Spinal cord (tissue), 10 donors: ENCODE measurements at places on chromosomes 6 and 20. TPM values are rescaled to one million over a fixed set of nuclear protein-coding genes. Genes with fewer than 3 reads are reported as not detected.

Gene AVP
- not detected for total RNA-seq

- H3K36me3 ChIP-seq = no peaks in the 10 kb centered on the region
- no peaks in the 10 kb centered on the region for H3K27me3 ChIP-seq
- H3K4me3 ChIP-seq = no peak overlapping the region
- H3K4me1 ChIP-seq = peaks cover 9% of the 10 kb centered on the region
Measured at GRCh38 chr6:33945931-33946330, 142.1 kb upstream of the MLN start.

DNA sequence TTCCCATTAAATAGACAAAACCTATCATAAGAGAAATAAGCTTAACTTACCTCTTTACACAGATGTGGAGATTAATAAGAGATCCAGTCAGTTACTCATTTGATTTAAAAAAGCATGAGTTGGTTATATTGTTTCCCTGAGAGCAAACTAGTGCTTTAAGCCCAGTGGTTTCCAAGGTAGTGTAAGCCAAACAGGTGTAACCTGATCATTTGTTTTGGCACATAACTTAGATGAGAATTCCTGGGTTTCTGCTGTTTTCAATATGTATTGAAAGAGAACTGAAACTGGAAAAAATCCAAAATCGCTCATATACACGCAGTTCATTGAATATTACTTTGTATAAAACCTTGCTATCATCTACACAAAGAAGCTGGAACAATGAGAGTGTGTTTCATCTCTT, 30.5 kb upstream of the SMIM8 start:
- no peaks in the 10 kb centered on the region for H3K27me3 ChIP-seq
- no peaks in the 10 kb centered on the region for H3K36me3 ChIP-seq
- no peak for DNase-seq

DNA sequence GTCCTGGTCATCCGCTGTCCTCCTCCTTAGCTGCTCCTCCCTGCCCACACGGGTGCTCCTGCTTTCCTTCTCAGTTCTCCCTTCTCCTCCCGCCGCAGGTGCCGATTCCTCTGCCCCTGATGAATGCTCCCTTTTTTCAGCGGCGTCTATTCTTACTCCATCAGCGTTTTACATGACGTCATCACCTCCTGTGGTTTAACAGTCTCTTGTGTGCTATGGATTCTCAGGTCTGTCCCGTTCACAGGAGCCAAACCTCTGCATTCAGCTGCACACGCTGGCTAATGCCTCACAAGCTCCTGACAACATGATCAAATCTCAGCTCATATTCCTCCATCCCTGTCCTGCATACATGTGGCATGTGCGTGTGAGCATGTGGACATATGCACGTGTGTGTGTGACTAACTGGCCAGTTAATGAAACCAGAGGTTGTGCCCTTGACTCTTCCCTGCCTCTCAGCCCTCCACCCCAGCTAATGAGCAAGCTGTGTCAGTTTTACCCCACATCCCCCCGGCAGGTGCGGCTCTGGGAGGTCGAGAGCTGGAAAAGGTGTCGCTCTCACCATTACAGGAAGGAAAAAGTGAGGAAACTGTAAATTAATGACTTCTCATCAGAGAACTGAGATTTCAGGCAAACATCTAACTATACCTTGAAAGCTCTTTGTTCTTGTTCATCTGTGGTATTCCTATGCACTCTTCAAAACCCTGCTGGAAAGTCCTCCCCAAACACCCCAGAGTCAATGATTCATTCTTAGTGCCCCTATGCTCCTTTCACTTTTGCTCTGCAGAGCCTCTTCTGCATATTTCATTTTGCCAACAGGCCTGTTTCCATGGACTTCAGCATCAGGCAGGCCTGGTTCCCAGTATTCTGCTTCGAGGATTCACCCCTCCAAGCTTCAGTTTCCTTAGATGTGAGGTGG, 163.1 kb downstream of the TTLL2 start:
- DNase-seq = no peak
- no peaks in the 10 kb centered on the region for H3K36me3 ChIP-seq
- H3K4me3 ChIP-seq = no peak overlapping the region
- peaks cover 18% of the 10 kb centered on the region for H3K4me1 ChIP-seq

DNA sequence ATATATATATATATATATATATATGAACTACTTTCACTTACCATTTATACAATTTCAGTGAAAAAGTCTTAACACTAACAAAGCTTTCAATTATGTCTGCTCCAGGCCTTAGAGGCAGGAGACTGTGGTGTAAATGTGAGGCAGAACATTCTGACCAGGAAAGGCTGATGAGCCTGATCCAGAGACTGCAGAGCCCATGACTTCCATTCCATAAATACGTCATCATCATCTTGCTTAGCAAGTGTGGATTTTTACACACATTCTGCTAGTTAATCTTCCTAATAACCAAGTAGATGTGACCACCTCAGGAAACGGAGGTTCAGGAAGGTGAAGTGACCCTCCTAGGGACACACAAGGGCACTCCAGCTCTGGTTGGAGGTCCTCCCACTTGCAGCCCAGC, 14.9 kb downstream of the TRERF1 start:
- peaks cover 3% of the 10 kb centered on the region for H3K36me3 ChIP-seq
- H3K27me3 ChIP-seq = no peaks in the 10 kb centered on the region
- peaks cover 19% of the 10 kb centered on the region for H3K4me1 ChIP-seq
- H3K27ac ChIP-seq = no peak overlapping the region
- DNase-seq = no peak

GRCh38 chr6:4114123-4114522, 21.3 kb downstream of the ECI2 start:
- H3K4me3 ChIP-seq = no peak overlapping the region
- H3K4me1 ChIP-seq = no peaks in the 10 kb centered on the region
- no peak overlapping the region for H3K27ac ChIP-seq

- no peaks in the 10 kb centered on the region for H3K36me3 ChIP-seq
- no peak overlapping the region for H3K27ac ChIP-seq
- DNase-seq = no peak
- no peaks in the 10 kb centered on the region for H3K27me3 ChIP-seq
Measured at GRCh38 chr6:88662163-88662580, 301.2 kb downstream of the RNGTT start.

DNA sequence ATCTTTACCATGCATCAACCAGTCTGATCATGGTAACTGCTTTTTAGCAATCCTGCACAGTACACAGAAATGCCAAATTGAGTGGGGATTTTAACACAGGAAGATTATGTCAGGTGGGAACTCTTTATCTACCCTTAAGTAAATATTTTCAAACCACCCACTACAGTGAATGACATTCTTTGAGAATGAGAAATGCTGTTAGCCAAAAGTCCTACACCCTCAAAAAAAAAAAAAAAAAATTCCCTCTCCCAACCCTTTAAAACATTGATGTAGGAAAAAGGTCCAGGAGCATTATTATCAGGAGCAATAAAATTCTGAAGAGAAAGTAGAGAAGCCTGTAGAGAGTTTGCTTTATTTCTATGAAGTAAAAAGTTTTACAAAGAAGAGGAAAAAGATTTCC, 307.2 kb upstream of the THEMIS start:
- H3K4me3 ChIP-seq = no peak overlapping the region
- H3K27ac ChIP-seq = no peak overlapping the region
- H3K36me3 ChIP-seq = no peaks in the 10 kb centered on the region
- no peaks in the 10 kb centered on the region for H3K4me1 ChIP-seq
- DNase-seq = no peak
- H3K27me3 ChIP-seq = no peaks in the 10 kb centered on the region

DNA sequence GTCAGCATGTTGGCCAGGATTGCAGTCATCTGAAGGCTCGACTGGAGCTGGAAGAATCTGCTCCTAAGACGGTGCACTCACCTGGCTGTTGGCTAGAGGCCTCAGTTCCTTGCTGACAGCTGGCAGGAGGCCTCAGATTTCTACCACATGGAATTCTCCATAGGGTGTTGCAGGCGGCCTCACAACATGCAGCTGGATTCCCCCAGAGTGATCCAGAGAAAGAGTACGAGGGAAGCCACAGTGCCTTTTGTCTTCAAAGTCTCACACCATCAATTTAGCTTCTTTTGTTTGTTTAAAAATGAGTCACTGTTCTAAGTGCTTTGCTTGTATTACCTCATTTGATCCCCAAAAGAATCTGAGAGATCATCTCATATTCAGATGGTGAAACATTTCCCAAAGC, 65.5 kb upstream of the FYN start:
- H3K27me3 ChIP-seq = no peaks in the 10 kb centered on the region
- no peaks in the 10 kb centered on the region for H3K36me3 ChIP-seq
- H3K27ac ChIP-seq = no peak overlapping the region

GRCh38 chr6:5540370-5540769, 279.1 kb downstream of the FARS2 start:
- no peak overlapping the region for H3K4me3 ChIP-seq
- H3K36me3 ChIP-seq = no peaks in the 10 kb centered on the region
- H3K4me1 ChIP-seq = peaks cover 7% of the 10 kb centered on the region
- DNase-seq = peak; percentile 57
- no peaks in the 10 kb centered on the region for H3K27me3 ChIP-seq
- H3K27ac ChIP-seq = no peak overlapping the region

GRCh38 chr6:82017288-82017687, 230.3 kb downstream of the IBTK start:
- DNase-seq = no peak
- no peak overlapping the region for H3K27ac ChIP-seq
- H3K36me3 ChIP-seq = no peaks in the 10 kb centered on the region
- no peaks in the 10 kb centered on the region for H3K27me3 ChIP-seq

Gene RAD21L1
- total RNA-seq = 0.10 TPM

GRCh38 chr20:50215101-50215690, 24.6 kb downstream of the CEBPB start:
- H3K36me3 ChIP-seq = no peaks in the 10 kb centered on the region
- no peak for DNase-seq
- H3K4me1 ChIP-seq = no peaks in the 10 kb centered on the region
- no peak overlapping the region for H3K4me3 ChIP-seq

DNA sequence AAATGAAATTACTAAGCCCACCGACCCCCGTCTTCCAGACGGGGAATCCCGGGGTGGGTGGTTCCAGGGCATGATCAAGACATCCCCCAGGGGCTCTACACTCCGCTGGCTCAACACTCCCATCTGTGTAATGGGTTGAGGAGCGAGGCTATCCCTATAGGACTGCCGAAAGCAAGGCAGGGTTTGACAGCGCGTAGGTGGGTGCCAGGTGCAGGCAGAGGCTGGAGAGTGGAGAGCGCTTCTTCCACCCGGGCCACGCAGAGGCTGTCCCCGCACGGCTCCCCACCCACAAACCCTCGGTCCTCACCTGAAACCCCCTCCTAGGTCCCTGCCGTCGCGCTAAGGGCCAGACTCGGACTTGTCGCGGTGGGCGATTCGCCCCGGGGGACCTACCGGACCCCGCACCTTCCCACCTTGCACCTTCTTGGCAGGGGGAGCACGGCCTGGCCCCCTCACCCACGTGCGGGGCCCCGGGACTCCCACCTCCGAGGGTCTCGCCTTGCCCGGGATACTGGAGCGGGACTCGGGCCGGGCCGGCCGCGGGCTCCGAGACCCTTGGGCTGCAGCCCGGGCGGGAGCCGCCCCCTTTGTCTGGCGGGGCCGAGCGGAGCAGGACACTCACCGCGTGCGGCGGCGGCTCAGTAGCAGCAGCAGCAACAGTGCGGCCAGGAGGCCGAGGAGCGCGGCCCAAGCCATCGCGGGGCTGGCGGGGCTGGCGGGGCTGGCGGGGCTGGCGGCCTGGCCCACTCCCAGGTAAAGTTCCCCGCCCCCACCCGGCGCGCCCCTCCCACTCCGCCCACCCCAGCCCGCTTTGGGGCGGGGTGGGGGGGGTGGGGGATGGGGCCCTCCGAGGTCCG, at the start of gene PTGIS:
PTGIS (minus strand) TSS at position 717 of the 857 bp plus-strand sequence; CDS start at position 696, 21 bp downstream.
- H3K4me3 ChIP-seq = peak within 1 kb of the TSS; percentile 59
- no peak for DNase-seq
- peaks cover 22% of the 10 kb centered on the region for H3K4me1 ChIP-seq

DNA sequence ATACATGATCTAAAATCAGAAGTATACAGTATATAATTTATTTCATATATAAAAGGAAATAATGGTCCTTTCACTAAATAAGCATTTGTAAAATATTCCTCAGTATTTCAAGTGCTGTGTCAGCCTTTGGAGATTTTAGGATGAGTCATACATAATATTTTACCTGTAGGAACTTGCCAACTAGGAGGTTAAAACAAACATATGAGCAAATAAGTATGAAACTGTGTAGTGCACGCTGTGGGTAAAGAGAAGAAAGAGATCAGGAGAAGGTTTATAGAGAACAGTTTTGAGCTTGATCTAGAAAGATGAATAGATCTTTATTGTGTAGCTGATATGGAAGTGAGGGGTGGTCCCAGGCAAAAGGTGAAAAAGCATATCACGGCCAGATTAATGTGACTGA, 169.9 kb upstream of the RNF217 start:
- no peaks in the 10 kb centered on the region for H3K27me3 ChIP-seq
- H3K27ac ChIP-seq = no peak overlapping the region
- DNase-seq = no peak
- no peaks in the 10 kb centered on the region for H3K36me3 ChIP-seq
- H3K4me1 ChIP-seq = no peaks in the 10 kb centered on the region
